ENCODE measurements at places on chromosomes 2 and 18.

DNA sequence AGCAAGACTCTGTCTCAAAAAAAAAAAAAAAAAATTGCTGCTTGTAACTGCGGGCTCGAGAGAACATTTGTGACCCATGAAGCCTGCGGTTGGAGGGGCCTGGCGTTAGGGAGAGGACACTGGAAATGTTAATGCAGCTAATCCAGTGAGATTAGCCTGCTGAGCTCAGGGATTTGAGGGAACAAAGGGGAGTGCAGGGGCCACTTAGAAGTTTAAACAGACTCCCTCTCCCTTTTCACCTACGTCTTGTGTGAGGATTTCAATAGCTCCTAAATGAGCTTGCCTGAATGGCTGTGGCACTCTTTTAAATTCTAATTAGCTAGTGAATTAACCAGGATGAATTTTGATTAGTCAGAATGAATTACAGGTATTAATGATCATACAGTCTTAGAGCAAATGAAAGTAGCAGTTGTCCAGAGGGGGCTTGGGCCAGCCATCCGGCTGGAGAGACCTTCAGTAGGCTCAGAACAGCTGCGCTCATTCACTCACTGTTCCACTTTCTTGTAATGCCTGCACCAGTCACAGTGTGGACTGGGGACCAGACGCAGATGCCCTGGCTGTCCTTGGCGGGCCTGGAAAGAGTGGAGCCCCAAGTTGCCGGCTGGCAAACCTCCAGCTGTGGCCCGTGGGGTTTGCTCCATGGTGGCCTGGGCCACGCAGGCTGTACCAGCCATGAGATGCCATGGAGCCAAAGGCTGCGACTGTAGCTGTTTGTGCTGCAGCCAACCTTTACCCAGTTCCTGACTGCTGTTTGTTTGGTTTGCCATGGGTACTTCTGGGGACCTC lies 20.8 kb downstream of the LDLRAD4 start:
- no peak for DNase-seq

- DNase-seq, result no peak
Observed at GRCh38 chr2:240507778-240508251, 50.0 kb downstream of the ANKMY1 start.

DNA sequence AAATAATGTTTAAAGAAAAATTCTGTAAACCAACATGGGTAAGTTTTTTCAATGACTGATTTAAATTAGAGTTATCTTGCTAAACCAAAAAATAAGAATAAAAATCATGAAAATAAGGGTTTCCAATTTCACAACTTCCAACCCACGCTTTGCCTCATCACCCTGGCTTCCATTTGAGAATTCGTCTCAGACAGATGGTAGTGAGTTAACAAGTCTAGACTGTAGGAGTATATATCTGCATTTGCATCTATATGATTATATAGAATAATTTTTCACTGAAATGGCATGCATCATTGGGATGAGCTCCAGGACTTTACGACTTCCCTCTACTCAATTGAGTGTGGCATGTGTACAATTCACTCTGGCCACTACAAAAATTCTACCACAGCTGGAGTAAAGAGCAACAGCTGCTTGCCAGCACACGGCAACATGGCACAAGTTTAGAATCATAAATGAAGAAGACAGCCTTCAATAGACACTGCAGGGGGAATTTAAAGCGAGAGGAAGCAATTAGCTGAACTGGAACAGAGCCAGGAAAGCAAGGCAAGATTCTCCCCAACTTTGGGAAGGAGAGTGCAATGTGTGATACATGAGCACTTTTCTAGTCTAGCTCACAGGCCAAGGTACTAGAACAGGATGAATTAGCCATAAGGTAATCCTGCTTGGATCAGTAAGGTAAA lies 1673.5 kb upstream of the CELF4 start:
- no peak for DNase-seq

DNA sequence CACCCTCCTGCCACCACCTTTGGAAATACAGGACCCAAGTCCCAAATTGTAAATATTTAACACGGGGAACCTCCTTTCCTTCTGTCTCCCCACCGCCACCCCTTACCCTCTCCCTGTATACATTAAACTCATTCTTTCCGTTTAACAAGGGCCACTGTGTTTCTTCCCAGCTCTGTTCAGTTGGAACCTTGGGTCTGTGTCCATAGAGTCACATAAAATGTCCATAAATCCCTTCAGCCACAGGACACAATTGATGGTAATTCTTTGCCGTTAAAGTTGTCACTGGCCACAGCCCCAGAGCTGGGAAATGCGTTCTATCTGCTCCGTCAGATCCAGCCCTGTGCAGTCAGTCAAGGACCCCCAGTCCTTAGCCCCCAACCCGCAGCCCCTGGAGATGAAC lies 49.9 kb upstream of the FZD7 start:
- no peak for DNase-seq
